Thyroid gland (tissue), 4 donors: ENCODE measurements at places on chromosomes 1 and 21.

- H3K4me1 ChIP-seq: no peaks in the 10 kb centered on the region
- H3K27ac ChIP-seq: no peak overlapping the region
- no peaks in the 10 kb centered on the region for H3K36me3 ChIP-seq
- DNase-seq: no peak
- H3K4me3 ChIP-seq: no peak overlapping the region
- H3K27me3 ChIP-seq: no peaks in the 10 kb centered on the region
Measured at GRCh38 chr1:37137014-37137413, 102.7 kb upstream of the GRIK3 start.

- no peak for DNase-seq
- H3K27me3 ChIP-seq: no peaks in the 10 kb centered on the region
- peak overlapping the region; percentile 13 for H3K27ac ChIP-seq
- H3K4me3 ChIP-seq: no peak overlapping the region
- H3K36me3 ChIP-seq: no peaks in the 10 kb centered on the region
Measured at GRCh38 chr1:36236302-36236701, 12.1 kb downstream of the THRAP3 start.

- no peaks in the 10 kb centered on the region for H3K36me3 ChIP-seq
- no peaks in the 10 kb centered on the region for H3K4me1 ChIP-seq
- H3K27ac ChIP-seq: no peak overlapping the region
Measured at GRCh38 chr1:98704474-98704873, 43.0 kb downstream of the SNX7 start.

DNA sequence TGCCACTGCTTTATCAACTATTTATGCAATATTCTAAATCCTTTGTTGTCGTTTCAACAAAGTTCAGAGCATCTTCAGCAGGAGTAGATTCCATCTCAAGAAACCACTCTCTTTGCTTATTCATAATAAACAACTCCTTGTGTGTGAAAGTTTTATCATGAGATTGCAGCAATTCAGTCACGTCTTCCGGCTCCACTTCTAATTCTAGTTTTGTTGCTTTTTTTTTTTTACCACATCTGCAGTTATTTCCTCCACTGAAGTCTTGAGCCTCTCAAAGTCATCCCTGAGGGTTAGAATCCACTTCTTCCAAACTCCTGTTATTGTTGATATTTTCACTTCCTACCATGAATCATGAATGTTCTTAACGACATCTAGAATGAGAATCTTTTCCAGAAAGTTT is 14.8 kb upstream of the ETS2 start:
- H3K27ac ChIP-seq: no peak overlapping the region
- H3K36me3 ChIP-seq: no peaks in the 10 kb centered on the region
- DNase-seq: no peak
- H3K4me1 ChIP-seq: peaks cover 14% of the 10 kb centered on the region
- no peak overlapping the region for H3K4me3 ChIP-seq

DNA sequence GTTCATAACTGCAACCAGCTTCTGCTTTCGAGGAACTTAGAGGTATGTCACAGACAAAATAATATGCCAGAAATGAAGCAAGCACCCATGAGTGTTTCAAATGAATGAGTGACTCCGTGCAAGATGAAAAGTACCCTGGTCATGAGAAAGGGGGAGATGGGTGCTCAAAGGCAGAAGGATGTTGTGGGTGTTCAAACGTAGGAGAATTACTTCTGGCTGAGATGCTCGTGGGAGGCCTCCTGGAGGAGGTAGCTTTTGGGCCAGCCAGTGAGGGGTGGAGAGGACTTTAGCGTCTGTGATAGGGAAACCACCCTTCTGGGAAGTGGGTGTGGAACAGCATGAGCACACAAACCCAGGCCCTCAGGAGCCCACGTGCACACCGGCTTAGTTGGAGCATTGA is 113.8 kb downstream of the SYF2 start:
- no peaks in the 10 kb centered on the region for H3K36me3 ChIP-seq
- no peaks in the 10 kb centered on the region for H3K27me3 ChIP-seq
- no peaks in the 10 kb centered on the region for H3K4me1 ChIP-seq
- DNase-seq: no peak
- H3K4me3 ChIP-seq: no peak overlapping the region
- no peak overlapping the region for H3K27ac ChIP-seq

DNA sequence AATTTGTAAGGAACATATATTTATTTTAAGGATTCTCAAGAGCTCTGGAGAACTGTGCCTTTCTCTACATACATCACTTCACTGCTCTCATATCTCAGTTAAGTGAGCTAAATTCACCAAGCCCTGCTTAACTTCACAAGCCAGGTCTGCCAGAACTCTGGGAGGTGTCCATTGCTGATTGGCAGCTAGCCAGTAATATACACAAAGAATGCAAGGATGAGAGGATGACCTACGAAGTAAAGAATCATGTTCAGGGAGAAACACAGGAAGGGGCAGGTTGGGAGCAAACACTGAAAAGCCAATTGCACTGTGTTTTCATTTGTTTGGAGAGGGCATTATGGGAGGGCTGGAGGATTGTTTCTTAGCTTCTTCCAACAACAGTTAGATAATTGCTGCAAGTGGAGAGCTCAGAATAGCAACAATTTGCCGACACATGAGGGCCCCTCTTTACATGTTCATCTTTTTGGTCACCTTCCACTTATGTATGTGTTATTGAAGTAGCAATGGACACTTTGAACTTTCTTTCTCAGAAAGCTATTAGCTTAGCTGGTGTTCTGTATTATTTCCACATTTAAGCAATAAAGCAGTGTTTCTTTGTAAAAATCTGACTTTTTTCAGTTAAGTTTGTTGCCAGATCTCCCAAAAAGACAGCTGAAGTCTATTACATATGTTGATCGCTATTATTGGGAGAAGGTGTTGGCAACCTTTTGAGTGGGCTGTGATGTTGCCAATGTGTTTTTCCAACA is 254.8 kb downstream of the LTN1 start:
- no peaks in the 10 kb centered on the region for H3K27me3 ChIP-seq
- no peak for DNase-seq
- no peaks in the 10 kb centered on the region for H3K36me3 ChIP-seq
- peaks cover 8% of the 10 kb centered on the region for H3K4me1 ChIP-seq
- H3K4me3 ChIP-seq: no peak overlapping the region

DNA sequence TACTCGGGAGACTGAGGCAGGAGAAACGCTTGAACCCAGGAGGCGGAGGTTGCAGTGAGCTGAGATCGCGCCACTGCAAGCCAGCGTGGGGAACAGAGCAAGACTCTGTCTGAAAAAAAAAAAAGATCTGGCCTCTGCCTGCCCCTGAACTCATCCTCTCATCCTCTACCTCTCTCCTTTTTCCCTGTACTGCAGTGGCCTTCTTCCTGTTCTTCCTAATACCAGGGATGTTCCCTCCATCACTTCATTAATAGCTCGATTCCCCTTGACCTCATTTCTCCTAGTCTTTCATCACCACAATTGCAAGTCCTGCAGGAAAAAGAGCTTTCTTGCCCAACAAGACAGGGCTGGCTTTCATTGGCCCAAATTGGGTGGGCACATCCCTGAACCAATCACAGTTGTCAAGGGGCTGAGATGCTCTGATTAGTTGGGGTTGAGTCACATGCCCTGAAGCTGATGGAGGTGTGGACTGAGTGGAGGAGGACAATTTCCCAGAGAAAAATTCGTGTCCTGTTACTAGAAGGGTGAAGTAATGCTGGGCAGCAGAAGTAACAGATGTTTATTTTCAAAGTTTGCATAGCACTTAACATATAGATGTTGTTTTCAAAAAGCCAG is 86.8 kb upstream of the PUM1 start:
- no peak overlapping the region for H3K27ac ChIP-seq
- peaks cover 19% of the 10 kb centered on the region for H3K4me1 ChIP-seq

DNA sequence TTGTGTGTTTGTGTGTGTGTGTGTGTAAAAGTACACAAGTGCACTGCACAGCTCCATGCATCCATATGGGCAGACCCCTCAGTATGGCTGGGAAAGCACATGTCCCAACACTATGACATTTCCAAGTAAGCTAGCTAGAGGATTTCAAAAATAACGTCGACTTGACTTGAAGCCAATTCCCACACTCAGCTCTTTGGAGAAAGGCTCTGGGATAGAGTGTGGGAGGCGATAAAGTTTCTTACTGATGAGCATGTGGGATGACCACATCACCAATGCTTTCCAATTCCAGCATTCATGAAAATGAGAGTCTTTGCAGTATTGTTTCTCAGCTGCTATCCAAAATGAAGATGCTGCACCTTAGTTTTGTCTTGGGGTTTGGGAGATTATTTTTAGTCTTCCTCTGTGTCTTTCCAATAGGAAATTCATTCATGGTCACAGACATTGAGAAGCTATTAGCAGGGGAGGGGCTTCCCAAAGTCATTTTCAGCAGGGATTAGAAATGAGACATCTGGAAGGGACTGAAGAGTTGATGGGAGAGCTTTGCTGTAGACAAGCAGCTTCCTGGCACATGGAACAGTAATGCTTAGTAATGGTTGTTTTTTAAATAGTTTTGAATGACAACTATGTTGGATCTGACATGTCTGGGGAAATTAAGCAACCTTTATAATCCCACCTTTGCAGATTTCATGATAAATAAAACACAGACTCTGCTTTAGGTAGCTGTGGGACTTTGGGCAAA is 143.5 kb downstream of the ASTN1 start:
- H3K27me3 ChIP-seq: no peaks in the 10 kb centered on the region
- no peaks in the 10 kb centered on the region for H3K36me3 ChIP-seq
- no peak for DNase-seq
- no peaks in the 10 kb centered on the region for H3K4me1 ChIP-seq
- H3K27ac ChIP-seq: no peak overlapping the region
- H3K4me3 ChIP-seq: no peak overlapping the region
